ENCODE measurements at places on chromosomes 3 and 15.

DNA sequence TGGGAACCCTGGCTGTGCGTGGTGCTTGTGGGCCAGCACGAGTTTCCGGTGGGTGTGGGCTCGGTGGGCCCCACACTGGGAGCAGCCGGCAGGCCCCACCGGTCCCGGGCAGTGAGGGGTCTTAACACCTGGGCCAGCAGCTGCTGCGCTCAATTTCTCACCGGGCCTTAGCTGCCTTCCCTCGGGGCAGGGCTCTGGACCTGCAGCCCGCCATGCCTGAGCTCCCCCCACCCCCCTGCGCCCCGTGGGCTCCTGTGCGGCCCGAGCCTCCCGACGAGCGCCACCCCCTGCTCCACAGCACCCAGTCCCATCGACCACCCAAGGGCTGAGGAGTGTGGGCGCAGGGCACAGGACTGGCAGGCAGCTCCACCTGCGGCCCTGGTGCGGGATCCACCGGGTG lies 49.4 kb downstream of the TM4SF18 start:
- DNase-seq, result no peak

GRCh38 chr3:126782536-126782935 lies 78.5 kb downstream of the CHCHD6 start:
- DNase-seq, result peak; percentile 97

- DNase-seq, result no peak
Measured at GRCh38 chr3:168295027-168295426, 199.3 kb upstream of the GOLIM4 start.

- DNase-seq, result no peak
Measured at GRCh38 chr15:25876231-25877140, 13.4 kb upstream of the ATP10A start.

- no peak for DNase-seq
Measured at GRCh38 chr15:98646546-98647025, 1.8 kb upstream of the IGF1R start.

- DNase-seq, result peak; percentile 82
Measured at GRCh38 chr3:186772701-186773417, 10.5 kb upstream of the EIF4A2 start.

- DNase-seq, result no peak
Measured at GRCh38 chr3:16900779-16901440, 16.2 kb downstream of the PLCL2 start.

DNA sequence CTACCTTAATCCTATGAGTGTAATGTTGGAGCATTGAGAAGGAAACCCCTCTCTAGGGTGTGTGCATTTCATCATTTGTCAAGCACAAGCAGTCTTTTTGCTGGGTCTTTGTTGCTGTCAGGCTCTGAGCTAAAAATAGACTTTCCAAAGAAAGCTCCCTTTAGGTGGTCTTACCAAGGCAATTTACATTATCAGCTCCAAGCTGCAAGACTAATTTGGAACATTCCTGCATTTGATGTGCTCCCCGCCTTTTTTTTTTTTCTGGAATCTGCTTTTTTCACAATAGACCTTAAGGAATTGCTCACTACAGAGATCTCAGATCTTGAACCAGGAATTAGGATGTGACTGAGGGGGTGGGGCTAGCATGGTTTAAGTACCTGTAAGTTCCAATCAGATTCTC lies 60.6 kb upstream of the STAC start:
- DNase-seq, result no peak

DNA sequence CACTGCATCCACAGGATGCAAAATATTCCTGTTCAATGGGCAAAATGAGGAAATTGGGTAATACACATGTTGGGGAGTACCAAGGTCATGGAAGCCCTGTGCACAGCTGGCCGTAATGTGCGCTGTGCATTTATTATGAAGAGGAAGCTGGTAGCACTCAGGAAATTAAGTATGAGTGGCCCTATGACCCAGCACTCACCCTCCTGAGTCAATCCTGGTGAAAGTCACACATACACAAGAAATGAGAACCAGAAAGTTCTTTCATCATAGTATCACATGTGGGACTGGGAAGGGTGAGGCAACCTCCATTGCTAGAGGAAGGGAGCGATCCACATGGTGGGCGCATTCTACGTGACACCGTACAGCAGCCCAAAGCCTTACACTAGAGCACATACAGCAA lies 11.4 kb upstream of the PRR20G start:
- DNase-seq, result peak; percentile 10

GRCh38 chr15:40438712-40439111 lies 2.0 kb upstream of the BAHD1 start:
- DNase-seq, result no peak

DNA sequence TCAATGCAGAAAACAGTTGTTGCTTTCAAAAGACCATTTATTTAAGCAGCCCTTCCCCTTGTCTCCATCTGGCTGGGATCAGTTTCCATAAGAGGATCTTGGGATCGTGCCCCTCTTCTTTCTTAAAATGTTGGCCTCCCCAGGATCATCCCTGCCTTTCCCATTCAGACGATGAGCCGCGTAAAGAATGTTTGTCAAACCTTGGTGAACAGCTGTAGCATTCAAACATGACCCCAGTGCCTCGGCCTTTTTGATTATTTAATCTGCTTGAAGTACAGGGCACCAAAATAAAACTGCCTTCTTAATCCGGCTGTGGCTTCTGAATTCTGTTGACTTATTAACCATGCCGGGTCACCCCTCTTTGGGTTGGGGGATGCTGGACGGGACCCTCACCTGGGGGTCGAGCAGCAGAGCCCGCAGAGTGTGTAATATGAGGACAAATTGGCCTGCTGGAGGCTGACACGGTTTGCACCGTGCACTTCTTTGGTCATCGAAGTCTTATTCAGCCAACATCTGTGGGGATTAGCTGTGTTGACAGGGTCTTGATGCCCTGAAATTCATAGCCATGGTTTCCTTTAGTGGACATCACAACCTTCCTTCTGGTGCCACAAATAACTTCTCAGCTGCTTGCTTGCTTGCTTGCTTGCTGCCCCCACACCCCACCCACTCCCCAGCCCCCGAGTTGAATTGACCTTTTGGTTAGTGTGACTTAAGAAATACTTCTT lies at the start of gene LRTM1:
LRTM1 (minus strand) TSS at position 14 of the 725 bp plus-strand sequence. CDS start 148 bp downstream, outside the sequence.
- no peak for DNase-seq

GRCh38 chr3:40677749-40678148 lies 153.0 kb downstream of the ZNF621 start:
- DNase-seq, result no peak

GRCh38 chr15:39807791-39808190 lies 25.1 kb upstream of the FSIP1 start:
- no peak for DNase-seq

DNA sequence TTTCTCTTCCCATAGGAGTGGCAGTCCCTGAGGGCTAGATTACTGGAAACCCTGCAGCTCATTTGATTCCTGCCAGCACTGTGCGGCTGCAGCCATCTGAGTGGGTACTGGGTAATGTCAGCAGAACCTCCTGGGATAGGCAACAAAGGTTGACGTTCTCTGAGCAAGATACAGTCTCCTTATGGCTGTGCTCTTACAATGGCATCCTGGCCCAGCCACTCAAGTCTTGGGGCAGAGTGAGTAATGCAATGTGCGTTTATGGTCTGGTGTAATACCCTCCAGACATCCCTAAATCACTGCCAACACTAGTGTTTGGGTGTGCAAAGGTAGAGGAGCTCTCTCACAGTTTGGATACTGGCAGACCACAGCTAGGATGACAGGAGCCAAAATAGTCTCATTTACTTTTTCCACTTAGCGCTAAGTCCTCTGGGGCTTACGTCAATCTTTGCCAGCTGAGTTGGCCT lies 775.8 kb downstream of the ZNF385D start:
- DNase-seq, result peak; percentile 57

GRCh38 chr3:142046320-142047020 lies 102.9 kb downstream of the TFDP2 start:
- no peak for DNase-seq

DNA sequence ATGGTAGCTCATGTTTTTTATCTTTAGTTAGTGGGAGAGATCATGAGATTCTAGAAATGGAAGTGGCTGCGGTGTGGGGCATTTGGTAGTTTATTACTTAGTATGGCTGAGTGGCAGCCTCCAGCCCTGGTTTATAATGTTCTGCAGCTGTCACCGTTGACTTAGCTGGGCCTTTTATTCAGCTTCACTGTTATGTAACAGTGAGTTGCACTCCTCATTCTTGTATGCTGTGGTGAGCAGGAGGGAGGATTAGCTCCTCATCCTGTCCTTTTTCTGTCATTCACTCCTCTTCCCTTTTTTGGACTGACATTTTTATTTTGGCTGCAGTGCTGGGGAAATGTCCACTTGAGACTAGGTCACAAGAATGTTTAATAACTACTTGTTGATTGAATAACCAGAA lies 29.5 kb downstream of the RAD54L2 start:
- no peak for DNase-seq

- DNase-seq, result peak; percentile 96
Measured at GRCh38 chr3:147391781-147392624, 14.3 kb downstream of the ZIC4 start.

GRCh38 chr15:51706291-51706690 lies 25.0 kb downstream of the SCG3 start:
- peak; percentile 73 for DNase-seq

DNA sequence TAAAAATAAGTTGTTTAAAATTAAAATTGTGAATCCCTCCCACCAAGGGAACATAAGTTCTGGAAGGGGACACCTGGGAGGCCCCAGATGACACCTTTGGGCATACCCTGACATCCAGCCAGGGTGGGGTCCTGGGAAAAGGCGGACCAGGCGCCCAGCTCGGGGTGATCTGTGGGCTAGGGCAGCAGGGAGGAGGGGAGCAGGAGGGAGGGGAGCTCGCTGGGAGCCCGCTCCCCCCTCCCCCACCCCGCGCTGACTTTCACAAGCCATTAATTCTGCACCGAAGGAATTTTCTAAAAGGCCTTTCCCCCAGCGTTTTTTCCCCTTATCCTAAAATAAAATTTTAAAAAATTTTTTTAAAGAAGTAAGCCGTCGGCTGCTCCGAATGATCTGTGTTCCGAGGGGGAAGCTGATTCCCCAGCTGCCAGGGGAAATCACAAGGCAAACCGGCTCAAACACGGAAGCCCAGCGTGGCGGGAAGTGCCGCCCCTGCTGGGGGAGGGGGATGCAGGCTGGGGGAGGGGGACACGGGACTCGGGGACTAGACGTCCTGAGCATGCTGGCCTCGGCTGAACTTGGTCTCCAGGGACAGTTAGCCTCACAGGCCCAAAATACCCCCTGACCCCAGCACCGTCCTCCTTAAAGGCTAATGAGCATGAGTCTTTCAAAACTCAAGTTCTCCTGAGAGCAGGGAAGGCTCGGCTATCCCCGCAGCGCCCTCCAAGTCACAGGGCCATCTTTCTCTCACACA lies 13.9 kb downstream of the PLXND1 start:
- peak; percentile 47 for DNase-seq

DNA sequence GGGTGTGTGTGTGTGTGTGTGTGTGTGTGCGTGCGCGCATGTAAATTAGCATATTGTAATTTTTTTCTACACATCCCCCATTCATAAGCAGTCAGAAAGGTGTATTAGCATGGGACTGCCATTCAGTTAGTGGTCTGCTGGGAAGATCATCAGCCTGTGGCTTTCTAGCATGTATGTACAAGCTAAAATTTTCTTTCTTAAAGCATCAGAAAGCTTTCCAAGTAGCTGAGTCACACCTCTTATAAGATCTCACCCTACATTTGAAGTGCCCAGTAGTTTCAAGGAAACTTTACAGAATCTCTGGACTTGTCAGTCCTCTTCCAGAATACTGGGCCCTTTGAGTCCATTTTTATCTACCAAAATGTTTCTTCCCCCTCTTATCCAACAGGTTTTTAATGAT lies 411.4 kb upstream of the TPRG1 start:
- peak; percentile 57 for DNase-seq

GRCh38 chr3:128408693-128409623 lies 57.7 kb downstream of the DNAJB8 start:
- DNase-seq, result no peak

DNA sequence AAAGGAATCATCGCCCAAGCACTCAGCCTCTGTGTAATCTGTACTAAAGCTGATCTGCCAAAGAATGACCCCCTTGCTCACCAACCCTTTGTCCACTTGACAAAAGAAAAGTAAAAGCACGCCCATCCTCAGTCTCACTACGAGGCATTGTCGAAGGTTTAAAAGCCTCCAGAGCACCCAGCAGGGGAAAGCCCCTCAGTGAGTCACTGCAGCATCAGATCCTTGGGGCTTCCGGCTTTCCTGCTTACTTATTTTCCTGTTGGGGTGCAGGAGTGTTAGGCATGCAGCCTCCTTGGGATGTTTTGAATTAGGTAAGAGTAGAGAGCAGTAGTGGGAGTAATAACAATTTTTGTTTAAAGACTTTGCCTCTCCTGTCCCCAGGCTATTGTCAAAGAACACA lies 216.1 kb downstream of the MTHFS start:
- peak; percentile 87 for DNase-seq

- DNase-seq, result no peak
Measured at GRCh38 chr3:59866076-59866475, 816.3 kb upstream of the CFAP20DC start.

DNA sequence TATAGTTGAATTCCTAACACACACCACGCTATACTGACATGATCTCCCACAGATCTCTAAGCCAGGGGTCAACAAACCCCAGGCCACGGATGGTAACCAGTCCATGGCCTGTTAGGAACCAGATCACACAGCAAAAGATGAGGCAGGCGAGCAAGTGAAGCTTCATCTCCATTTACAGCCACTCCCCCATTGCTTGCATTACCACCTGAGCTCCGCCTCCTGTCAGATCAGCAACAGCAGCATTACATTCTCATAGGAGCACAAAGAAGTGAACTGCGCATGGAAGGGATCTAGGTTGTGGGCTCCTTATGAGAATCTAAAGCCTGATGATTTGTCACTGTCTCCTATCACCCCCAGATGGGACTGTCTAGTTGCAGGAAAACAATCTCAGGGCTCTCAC lies 2.7 kb downstream of the PDCD7 start:
- DNase-seq, result no peak

DNA sequence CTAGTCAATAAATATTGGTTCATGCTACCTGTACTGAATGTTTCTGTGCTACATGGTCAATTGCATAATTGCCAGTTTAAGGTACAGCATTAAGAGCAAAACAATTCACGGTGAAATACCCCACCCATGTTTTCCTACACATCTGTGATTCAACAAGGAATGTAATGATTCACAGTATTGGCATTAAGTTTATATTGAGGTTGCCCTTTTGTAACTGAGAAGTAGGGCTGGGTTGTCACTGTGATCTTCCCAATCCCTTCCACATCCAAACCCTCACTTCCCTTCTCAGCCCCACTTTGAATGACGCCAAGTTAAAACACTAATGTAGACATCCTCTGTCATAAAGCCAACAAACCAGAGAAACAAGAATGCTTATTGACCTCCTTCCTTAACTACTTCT lies 112.0 kb upstream of the TJP1 start:
- DNase-seq, result peak; percentile 59

- no peak for DNase-seq
Measured at GRCh38 chr3:127448671-127449070, 141.9 kb downstream of the TPRA1 start.

DNA sequence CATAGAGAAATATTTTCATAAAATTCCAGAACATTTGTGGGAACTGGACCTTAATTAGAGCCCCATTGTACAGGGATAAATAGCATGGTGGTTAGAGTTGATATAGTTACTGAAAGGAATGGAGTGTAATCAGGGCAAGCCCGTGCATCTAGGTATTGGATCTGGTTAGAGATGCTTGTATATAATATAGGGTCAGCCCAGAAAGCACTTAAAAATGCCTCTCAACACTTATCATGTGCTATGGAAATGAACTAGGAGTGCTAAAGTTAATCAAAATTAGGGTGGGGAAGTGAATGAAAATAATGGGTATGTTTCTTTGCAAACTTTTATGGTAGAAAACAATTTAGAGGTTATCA lies 308.3 kb upstream of the NR2E3 start:
- DNase-seq, result no peak
